Activated CD8-positive, alpha-beta T cell treated with anti-CD3 and anti-CD28 coated beads, Interleukin-2, amount 10 ng/mL, durations not matched to agents 7 days and 5 days (primary cell): ENCODE measurements at places on chromosomes 4 and X.

DNA sequence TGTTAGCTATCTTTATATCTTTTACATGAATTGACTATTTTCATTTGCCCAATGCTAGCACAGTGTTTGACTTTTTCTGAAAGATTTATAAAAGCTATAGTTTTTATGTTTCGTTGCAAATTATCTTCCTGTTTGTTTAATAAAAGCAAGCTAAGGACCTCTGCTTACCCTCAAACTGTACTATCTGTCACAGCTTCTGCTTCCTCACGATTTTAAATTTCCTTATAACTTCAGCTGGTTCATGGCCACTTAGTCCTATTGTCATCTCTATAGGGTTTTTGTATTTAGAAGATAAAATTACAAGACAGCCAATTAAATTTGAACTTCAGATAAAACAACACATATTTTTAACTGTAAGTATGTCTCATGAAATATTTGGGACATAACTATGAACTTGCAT lies 494.0 kb downstream of the PDGFC start:
- DNase-seq, result no peak
- no peak overlapping the region for H3K27ac ChIP-seq
- H3K4me1 ChIP-seq, result no peaks in the 10 kb centered on the region
- H3K36me3 ChIP-seq, result no peaks in the 10 kb centered on the region
- H3K4me3 ChIP-seq, result no peak overlapping the region

GRCh38 chr4:60133375-60133774 lies 1066.8 kb upstream of the ADGRL3 start:
- DNase-seq, result no peak
- H3K27ac ChIP-seq, result no peak overlapping the region
- no peaks in the 10 kb centered on the region for H3K4me1 ChIP-seq
- no peak overlapping the region for H3K4me3 ChIP-seq

GRCh38 chr4:152565333-152565732 lies 29.4 kb upstream of the FBXW7 start:
- no peak overlapping the region for H3K4me3 ChIP-seq
- H3K4me1 ChIP-seq, result peaks cover 5% of the 10 kb centered on the region
- H3K27ac ChIP-seq, result no peak overlapping the region
- DNase-seq, result no peak
- peaks cover 5% of the 10 kb centered on the region for H3K27me3 ChIP-seq
- no peaks in the 10 kb centered on the region for H3K36me3 ChIP-seq

- no peak overlapping the region for H3K4me3 ChIP-seq
- no peaks in the 10 kb centered on the region for H3K36me3 ChIP-seq
- no peaks in the 10 kb centered on the region for H3K4me1 ChIP-seq
- no peak overlapping the region for H3K27ac ChIP-seq
- no peaks in the 10 kb centered on the region for H3K27me3 ChIP-seq
Measured at GRCh38 chrX:38055170-38055847, 49.0 kb downstream of the SYTL5 start.

- peaks cover 66% of the 10 kb centered on the region for H3K36me3 ChIP-seq
- H3K4me1 ChIP-seq, result peaks cover 50% of the 10 kb centered on the region
- DNase-seq, result peak; percentile 37
- H3K27me3 ChIP-seq, result no peaks in the 10 kb centered on the region
Measured at GRCh38 chr4:1910643-1911042, 39.5 kb downstream of the NSD2 start.

DNA sequence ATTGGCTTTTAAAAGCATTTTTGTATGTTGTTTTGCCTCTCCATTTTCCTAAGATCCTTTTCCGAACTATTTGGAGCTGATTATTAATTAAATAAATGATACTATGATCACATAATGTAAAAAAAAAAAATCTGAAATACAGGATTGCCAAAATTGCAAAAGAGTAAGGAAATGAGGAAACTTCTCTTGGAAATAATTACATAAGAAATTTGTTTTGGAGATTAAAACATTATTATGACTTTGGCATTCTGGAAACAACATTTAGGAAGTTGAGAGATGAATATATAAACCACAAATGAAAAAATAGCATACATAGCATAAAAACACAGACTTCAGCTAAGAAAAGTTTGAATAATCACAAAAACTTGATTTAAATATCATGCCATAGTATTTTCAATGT lies 33.5 kb downstream of the PF4 start:
- no peaks in the 10 kb centered on the region for H3K36me3 ChIP-seq
- DNase-seq, result no peak
- no peaks in the 10 kb centered on the region for H3K4me1 ChIP-seq
- no peak overlapping the region for H3K4me3 ChIP-seq

DNA sequence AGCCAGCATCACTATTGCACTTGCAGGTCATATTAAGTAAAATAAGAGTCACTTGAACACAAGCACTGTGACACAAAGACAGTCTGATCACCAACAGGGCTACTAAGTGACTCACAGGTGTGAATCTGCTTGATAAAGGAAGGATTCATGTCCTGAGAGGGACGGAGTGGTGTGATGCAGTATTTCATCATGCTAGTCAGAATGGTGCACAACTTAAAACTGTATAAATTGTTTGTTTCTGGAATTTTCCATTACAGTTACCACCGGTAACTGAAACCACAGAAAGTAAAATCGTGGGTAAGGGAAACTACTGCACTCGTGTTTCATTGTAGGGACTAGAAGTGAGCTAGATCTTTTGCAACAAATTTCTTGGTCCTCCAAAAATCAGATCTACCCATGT lies 109.7 kb downstream of the ELOVL6 start:
- H3K4me1 ChIP-seq, result peaks cover 36% of the 10 kb centered on the region
- H3K27ac ChIP-seq, result peak overlapping the region; percentile 66
- H3K27me3 ChIP-seq, result no peaks in the 10 kb centered on the region
- H3K4me3 ChIP-seq, result peak overlapping the region; percentile 27
- peaks cover 16% of the 10 kb centered on the region for H3K36me3 ChIP-seq
- peak; percentile 35 for DNase-seq

DNA sequence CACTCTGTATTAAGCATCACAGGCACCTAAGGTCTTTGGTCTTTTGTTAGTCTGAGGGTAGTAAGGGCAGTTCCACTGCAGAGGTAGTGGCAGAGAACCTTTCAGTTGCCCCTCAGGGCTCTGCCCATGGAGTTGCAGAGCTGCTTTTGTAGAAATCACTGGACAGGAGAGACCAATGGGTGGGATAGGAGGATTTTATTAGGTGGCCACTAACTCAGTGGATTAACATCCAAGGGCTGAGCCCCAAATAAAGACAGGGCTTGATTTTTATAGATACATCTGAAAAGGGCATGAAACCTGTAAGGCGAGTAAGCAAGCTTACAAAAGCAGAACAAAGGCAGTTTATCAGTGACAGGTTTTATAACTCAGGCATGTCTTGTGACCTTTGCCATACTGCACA lies 1035.4 kb downstream of the SH3BGRL start:
- DNase-seq, result no peak
- no peaks in the 10 kb centered on the region for H3K27me3 ChIP-seq
- no peak overlapping the region for H3K4me3 ChIP-seq
- no peaks in the 10 kb centered on the region for H3K4me1 ChIP-seq
- no peak overlapping the region for H3K27ac ChIP-seq
- H3K36me3 ChIP-seq, result no peaks in the 10 kb centered on the region

- no peak for DNase-seq
- H3K4me3 ChIP-seq, result no peak overlapping the region
- peaks cover 5% of the 10 kb centered on the region for H3K27me3 ChIP-seq
- no peaks in the 10 kb centered on the region for H3K36me3 ChIP-seq
- H3K4me1 ChIP-seq, result peaks cover 53% of the 10 kb centered on the region
Measured at GRCh38 chr4:140046016-140046415, 108.0 kb downstream of the MAML3 start.

DNA sequence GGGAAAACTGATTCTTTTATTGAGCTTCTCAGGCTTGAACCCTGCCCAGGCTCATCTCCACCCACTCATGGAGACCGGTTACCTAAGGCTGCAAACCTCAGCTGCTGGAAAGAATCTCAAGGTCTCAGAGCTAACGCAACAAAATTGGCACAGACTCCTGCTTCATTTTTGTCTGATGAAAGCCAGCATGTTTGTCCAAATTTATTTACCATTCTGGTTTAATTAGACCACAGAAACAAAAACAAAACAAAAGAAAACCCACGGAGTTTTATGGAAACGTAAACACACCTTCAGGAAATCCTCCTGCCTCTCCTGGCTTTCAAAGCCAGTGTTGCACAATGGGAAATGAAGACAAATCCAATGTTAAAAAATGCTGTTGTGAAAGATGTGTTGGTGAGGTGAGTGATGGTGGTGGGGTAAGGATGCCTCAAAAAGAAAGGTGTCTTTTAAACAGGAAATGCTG lies 56.4 kb upstream of the PDLIM3 start:
- no peaks in the 10 kb centered on the region for H3K36me3 ChIP-seq
- no peak overlapping the region for H3K27ac ChIP-seq
- H3K4me3 ChIP-seq, result no peak overlapping the region
- no peak for DNase-seq
- H3K27me3 ChIP-seq, result peaks cover 50% of the 10 kb centered on the region

DNA sequence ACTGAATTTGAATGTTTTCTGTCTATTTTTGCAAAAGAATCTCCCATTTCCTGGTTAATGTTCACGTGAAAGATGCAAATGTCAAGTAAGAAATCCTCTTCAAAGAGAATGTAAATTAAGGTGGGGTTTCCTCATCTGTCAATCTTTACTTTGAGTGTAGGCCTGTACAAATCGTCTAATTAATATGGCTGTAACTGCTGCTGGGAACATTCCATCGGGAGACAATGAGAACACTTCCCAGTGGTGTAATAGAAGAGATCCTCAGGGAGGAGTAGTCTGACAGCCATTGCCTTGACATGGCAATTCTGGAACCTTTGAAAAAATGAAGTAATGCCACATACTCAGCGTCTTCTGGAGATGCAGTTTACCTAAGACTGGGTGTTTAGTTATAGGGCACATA lies 3.7 kb downstream of the EREG start:
- no peaks in the 10 kb centered on the region for H3K36me3 ChIP-seq
- no peak overlapping the region for H3K27ac ChIP-seq
- no peak overlapping the region for H3K4me3 ChIP-seq
- peaks cover 30% of the 10 kb centered on the region for H3K27me3 ChIP-seq
- no peak for DNase-seq

DNA sequence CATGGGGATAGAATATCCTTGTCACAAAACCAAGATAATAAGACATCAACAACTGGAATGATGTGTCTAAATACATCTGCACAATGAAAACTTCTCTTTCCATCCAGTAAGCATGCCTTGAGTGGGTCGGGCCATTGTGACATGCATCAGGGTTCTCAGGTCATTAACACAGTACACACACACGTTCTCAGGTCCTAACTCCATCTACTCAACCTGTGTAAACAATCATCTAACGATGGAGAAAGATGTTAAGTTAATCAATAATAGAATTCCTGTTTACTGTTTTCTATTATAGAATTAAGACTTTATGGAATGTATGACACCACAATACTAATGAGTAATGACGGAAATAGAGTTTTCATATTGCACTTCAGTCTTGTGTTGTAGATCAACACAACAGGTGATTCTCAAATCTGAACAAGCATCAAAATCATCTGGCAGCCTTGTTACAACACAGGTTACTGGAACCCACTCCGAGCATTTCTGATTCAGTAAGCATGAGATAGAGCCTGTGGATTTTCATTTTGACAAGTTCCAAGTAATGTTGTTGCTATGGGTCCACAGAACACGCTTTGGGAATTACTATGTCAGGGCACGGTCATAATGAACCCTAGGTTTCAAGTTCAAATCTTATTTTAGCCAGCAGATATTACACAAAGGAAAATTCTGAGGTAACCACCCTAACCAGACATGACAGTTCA lies 315.8 kb upstream of the TEX13C start:
- no peaks in the 10 kb centered on the region for H3K27me3 ChIP-seq
- H3K27ac ChIP-seq, result no peak overlapping the region

DNA sequence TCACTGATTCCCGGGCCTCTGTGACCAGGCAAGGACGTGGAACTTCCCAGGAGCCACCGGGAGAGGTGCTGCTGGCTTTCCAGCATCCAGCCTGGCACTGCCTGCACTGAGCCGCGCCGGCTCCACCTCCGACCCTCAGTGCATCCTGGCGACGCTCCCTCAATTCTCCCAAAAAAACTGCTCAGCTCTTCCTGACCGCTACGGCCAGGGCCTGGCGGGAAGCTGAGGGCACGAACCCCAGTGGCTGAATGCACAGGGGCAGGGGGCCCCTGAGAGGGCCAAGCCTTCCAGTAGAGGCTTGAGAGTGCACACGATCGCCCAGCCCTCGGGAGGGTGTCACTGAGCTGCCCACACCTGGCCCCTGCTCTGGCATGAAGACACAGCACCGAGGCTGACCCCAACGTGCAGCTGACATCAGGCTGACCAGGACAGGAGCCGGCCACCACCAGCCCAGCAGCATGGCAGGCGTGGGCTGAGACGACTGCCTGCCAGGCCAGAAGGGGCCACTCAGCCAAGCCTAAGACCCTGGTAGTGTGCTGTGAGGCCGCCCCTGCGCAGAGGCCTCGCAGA lies 6.9 kb downstream of the CTBP1 start:
- no peak overlapping the region for H3K4me3 ChIP-seq
- peaks cover 39% of the 10 kb centered on the region for H3K4me1 ChIP-seq
- H3K27ac ChIP-seq, result no peak overlapping the region
- H3K27me3 ChIP-seq, result no peaks in the 10 kb centered on the region

GRCh38 chr4:87209696-87210095 lies 10.7 kb downstream of the KLHL8 start:
- H3K4me3 ChIP-seq, result peak overlapping the region; percentile 42
- DNase-seq, result peak; percentile 52
- H3K36me3 ChIP-seq, result peaks cover 13% of the 10 kb centered on the region
- H3K27ac ChIP-seq, result peak overlapping the region; percentile 46
- peaks cover 13% of the 10 kb centered on the region for H3K4me1 ChIP-seq

DNA sequence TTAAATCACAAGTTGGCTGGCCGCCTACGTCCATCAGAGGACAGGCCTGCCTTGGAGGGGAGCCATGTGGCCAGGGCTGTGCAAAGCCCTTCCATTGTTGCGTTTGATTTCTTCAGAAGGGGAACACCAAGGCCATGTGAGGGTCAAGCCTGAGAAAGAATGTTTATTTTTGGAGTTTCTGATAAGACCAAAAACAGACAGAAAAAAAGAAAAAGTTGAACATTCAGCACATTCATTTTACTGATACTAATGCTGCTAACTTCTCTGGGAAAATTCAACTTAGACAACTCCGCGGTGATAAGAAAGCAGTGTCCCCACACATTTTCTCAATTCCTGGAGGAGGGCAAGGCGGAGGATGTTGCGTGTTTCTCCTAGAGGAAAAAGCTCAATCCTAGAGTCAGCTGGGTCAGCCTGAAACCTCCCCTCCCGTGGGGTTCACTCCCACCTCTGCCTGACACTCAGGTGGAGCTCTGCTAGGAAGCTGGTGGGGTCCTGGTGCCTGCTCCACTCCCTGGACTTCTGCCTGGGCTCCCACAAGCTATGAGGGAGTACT lies 63.5 kb downstream of the ANAPC4 start:
- no peak overlapping the region for H3K27ac ChIP-seq
- no peaks in the 10 kb centered on the region for H3K4me1 ChIP-seq
- H3K4me3 ChIP-seq, result no peak overlapping the region
- H3K36me3 ChIP-seq, result no peaks in the 10 kb centered on the region
- H3K27me3 ChIP-seq, result no peaks in the 10 kb centered on the region
- DNase-seq, result no peak

- H3K27me3 ChIP-seq, result no peaks in the 10 kb centered on the region
- no peak for DNase-seq
- H3K4me1 ChIP-seq, result no peaks in the 10 kb centered on the region
- no peak overlapping the region for H3K4me3 ChIP-seq
- H3K27ac ChIP-seq, result no peak overlapping the region
- H3K36me3 ChIP-seq, result no peaks in the 10 kb centered on the region
Measured at GRCh38 chr4:170599894-170600293, 510.1 kb upstream of the AADAT start.
